ENCODE measurements at places on chromosomes 5 and 9. TPM values are rescaled to one million over a fixed set of nuclear protein-coding genes. Genes with fewer than 3 reads are reported as not detected.

The SLCO6A1 gene
- total RNA-seq, result not detected

The FOXE1 gene
- total RNA-seq, result not detected

The CDH6 gene
- total RNA-seq, result 1.9 TPM

The FLT4 gene
- total RNA-seq, result under 0.01 TPM

The PCDHGB5 gene
- 21.7 TPM for total RNA-seq

The SMIM33 gene
- not detected for total RNA-seq

The HTR1A gene
- not detected for total RNA-seq

The IL13 gene
- total RNA-seq, result not detected

The GPX8 gene
- 140 TPM for total RNA-seq

The CCDC192 gene
- not detected for total RNA-seq

The C5orf34 gene
- total RNA-seq, result 4.2 TPM

The GARNL3 gene
- total RNA-seq, result 3.2 TPM

The ESM1 gene
- total RNA-seq, result 16.4 TPM

The ZNF618 gene
- total RNA-seq, result 4.4 TPM

The STKLD1 gene
- total RNA-seq, result not detected

The MEIKIN gene
- not detected for total RNA-seq

The GPR150 gene
- total RNA-seq, result 0.54 TPM

The EQTN gene
- not detected for total RNA-seq

The ANKRD20A1 gene
- under 0.01 TPM for total RNA-seq

The PCDHGA9 gene
- 1.4 TPM for total RNA-seq

The PFN3 gene
- total RNA-seq, result not detected

The SWI5 gene
- 59.8 TPM for total RNA-seq

The GRPEL2 gene
- 11.9 TPM for total RNA-seq

The MRPS2 gene
- 62.5 TPM for total RNA-seq

The GPR21 gene
- total RNA-seq, result not detected

The RECK gene
- 37.3 TPM for total RNA-seq

The DNAJB5 gene
- 4.9 TPM for total RNA-seq

The SLC45A2 gene
- total RNA-seq, result not detected

The HEMGN gene
- total RNA-seq, result not detected

The ENC1 gene
- 46.2 TPM for total RNA-seq

Data from cardiac atrium fibroblast (primary cell).